ENCODE measurements at places on chromosomes 16 and 17.

- no peak for DNase-seq
Observed at GRCh38 chr16:49564496-49565229, 191.1 kb downstream of the C16orf78 start.

GRCh38 chr16:1367486-1368174 lies 15.9 kb downstream of the GNPTG start:
- DNase-seq = no peak

DNA sequence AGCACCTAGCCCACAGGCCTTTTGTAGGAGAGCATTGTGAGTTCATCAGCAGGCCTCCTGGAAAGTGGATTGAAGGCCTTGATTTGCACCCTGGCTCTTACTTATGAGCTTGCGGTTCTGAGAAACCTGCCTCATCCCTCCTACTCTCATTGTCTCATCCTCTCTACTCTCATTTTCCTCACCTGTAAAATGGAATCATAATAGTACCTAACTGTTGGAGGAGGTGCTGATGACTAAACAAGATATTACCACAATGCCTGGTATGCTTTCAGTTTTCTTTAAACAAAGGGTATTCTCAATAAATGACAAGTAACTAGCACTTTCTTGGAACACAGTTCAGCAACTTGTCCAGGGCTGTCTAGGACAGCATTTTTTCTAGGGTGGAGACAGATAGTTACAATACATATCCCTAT lies 243.1 kb upstream of the MAF start:
- DNase-seq = no peak

DNA sequence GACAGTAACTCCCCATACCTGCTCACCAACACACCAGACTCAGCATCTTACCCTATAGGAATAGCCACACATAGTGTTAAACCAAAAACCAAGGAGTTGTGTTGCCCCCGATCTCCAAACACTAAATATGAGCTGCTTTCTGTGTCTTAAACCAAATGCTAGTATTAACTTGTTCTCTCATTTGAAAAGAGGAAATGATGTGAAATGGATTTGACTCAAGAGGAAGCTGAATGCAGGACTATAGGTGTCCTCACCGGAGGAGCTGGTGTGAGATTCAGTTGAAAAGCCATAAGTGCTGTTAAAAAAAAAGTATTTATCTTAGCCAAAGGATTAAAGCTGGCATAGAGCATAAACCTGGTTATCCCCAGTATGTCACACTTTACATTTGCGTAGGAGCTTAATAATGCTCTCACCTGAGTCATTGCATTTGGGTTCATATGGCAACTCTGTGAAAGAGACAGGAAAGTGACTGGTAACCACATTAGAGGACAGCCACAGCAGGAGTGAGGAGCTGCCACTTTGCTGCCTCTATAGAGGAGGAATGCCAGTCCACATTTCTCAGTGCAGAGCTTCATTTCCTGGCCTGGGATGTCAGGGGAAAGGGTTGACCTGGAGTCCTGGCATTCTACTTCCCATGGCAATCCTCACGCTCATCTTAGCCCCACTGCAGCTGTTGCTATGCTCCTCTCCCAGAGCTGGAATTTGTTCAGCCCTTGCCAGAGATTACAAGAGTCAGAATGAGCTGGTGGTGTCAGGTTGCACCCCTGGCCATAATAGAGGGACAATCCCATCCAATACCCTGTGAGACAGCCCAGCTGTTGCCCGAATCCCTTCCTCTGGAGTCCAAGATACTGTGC lies 143.3 kb upstream of the ANKFN1 start:
- DNase-seq = no peak

- DNase-seq = no peak
Observed at GRCh38 chr17:10716218-10716617, 13.6 kb downstream of the TMEM220 start.

GRCh38 chr16:527015-527903 lies at the start of gene CAPN15:
Gene CAPN15, plus strand, starts transcription at chr16:527712. Its CDS starts 19,127 bp downstream, at chr16:546839.
- DNase-seq = peak; percentile 32

DNA sequence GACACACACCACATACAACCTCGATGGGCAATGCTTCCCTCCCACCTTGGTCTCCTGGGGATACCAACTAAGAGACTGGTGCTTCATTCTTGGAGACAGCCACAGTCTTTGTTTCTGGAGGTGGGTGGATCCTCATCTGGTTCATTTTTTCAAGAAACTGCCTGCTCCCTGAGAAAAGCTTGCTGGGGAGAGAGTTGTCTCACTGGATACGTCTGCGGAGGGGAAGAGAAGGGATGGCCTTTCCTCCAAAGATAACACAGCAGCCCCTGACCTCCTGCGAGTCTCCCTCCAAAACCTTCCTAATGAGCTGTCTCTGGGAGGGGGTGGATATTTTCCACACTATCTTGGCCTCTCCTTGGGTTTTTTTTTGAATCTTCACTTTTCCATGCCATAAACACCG lies 221.2 kb downstream of the SOX9 start:
- DNase-seq = no peak

GRCh38 chr16:63195336-63195735 lies 1159.1 kb upstream of the CDH8 start:
- no peak for DNase-seq

DNA sequence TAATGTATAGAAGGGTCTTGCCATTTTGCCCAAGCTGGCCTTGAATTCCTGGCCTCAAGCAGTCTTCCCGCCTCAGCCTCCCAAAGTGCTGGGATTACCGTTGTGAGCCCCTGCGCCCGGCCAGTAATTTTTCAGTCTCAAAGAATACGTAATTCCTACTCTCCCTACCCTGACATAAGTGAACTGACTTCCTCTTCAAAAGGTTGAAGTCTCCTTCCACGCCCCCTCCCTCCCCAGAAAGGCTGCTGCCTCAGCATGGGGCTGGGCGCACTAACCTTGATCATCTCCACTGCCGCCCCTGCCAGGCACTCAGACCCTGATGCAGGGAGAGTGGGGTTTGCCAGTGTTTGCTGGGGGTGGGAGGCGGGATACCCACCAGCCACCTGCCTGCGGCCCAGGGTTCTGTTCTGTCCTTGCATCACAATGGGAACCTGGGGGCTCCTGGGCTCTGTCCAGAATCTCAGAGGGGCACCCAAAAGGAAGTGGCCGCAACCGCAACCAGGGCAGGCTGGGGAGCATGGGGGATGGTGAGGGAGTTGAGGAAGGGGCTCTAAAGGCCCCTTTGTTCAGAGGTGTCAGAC lies 27.5 kb downstream of the KIFC3 start:
- no peak for DNase-seq

DNA sequence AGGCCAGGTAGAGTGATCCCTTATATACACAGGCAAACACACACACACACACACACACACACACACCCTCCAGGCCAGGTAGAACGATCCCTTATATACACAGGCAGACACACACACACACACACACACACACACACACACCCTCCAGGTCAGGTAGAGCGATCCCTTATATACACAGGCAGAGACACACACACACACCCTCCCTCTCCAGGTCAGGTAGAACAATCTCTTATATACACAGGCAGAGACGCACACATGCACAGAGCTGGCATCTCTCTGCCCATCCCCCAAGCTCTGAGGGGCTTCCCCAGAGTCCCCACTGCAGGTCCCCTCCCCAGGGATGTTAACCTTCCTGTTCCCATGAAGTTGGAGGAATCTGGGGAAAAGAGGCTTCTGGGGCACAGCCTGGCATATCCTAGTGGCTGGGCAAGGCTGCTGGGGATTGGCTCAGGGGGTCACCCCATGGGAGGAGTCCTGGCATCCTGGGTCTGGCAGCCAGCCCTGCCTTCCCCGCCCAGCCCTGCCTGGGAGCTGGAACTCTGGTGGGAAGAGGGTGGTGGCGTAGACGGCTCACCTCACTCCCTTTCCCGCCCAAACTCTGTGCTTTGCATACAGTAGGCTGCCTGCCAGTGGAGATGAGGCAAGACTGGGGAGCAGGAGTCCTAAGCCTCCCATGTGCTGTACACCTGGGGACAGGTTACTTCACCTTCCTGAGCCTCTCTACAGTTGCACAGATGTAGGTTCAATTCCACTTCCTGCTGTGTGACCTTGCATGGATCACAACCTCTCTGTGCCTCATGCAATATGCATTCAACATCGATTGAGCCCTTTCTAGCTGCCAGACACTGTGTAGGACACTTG lies 41.8 kb downstream of the TEKT5 start:
- no peak for DNase-seq

- no peak for DNase-seq
Observed at GRCh38 chr16:81569361-81570034, 124.9 kb downstream of the CMIP start.

DNA sequence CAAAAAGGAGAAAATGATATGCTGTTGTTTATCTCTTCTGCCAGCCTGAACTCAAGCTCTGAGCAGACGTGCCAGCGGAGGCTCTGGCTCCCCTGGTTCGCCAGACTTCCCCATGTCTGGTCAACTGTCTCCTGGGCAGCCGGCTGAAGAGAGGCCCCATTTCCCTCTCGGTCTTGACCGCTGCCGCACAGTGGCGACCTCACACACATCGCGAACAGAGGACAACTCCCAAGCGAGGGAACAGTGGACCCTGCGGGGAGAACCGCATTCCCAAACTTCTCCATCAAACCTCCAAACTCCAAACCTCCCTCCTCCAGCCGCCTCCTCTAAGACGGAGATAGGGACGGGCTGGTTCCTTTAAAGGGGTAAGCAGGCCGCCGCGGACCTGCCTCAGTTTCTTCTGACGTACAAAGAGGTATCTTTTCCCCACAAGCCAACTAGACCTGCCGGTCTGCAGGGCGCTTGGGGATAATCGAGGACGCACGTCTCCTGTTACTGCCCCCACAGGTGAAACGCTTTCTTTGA lies 24.9 kb upstream of the RFFL start:
- DNase-seq = no peak

- no peak for DNase-seq
Observed at GRCh38 chr16:52573365-52574299, 26.7 kb upstream of the TOX3 start.

GRCh38 chr16:85650844-85651628 lies 37.7 kb downstream of the GINS2 start:
- no peak for DNase-seq

GRCh38 chr17:57872536-57872935 lies 22.7 kb upstream of the MRPS23 start:
- DNase-seq = no peak

- no peak for DNase-seq
Observed at GRCh38 chr16:2364638-2365210, 24.2 kb upstream of the ABCA3 start.

DNA sequence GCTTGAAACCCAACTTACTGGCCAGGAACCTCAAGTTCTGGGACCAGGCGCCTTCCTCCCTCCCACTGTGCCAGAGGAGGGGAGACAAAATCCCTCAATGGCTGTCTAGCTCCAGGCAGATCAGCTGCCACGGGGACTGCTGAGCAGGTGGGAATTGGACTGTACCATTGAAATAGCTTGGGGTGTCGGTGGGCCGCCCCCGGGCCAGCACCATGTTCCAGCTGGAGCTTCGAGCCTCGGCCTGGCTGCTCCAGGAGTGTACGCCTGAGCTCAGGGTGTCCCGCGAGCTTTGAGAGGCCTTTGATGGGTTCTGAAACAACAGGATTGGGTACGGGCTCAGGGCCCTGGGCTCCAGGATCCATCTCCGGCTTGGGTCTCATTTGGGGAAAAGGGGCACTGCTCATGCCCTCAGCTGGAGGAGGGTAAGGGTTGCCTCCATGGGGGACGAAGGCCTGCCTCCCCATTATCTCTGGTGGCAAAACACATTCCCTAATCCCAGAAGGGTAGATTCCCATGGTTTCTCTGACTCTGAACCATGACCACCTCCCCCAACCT lies 4.6 kb upstream of the SPATA32 start:
- no peak for DNase-seq

GRCh38 chr16:81607805-81608522 lies 163.4 kb downstream of the CMIP start:
- DNase-seq = no peak

GRCh38 chr17:2874189-2874686 lies 78.0 kb downstream of the RAP1GAP2 start:
- no peak for DNase-seq

GRCh38 chr17:4480929-4481898 lies 17.5 kb upstream of the SPNS2 start:
- no peak for DNase-seq

DNA sequence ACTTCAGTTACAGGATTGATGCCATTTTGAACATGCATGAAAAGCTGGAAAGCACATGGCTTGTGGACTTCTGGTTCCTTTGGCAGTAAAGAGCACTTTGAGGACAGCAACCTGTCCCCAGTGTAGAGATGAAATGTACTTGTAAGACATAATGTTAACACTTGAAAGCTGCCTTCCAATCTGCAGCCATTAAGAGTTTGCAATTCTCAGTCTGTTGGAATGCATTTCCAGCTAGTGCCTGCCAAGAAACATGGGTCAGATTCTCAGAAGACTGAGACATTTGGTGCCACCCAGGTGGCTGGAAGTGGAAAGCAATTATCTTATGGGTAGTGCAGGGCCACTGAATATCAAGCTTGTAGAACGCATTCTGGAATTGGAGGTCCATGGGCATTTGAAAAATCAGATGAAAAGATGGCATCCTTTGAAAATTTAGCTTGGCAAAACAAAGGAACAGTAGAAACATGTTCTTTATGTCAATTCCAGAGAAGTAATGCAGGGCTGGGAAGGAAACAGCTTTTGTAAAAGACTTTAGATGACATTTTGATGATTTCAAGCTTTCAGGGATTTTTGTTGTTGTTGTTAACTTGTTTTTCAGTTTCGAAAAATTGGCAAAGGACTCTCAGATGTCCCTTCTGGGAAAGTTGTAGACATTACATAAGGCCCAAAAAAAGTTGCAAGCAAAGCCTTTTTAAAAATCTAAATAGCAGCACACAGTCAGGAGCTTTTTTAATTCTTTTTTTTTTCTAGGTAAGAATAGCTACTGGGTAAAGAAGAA lies 147.0 kb downstream of the ABCA8 start:
- DNase-seq = no peak

- DNase-seq = no peak
Observed at GRCh38 chr16:59758848-59759247, 1024.7 kb upstream of the GOT2 start.

DNA sequence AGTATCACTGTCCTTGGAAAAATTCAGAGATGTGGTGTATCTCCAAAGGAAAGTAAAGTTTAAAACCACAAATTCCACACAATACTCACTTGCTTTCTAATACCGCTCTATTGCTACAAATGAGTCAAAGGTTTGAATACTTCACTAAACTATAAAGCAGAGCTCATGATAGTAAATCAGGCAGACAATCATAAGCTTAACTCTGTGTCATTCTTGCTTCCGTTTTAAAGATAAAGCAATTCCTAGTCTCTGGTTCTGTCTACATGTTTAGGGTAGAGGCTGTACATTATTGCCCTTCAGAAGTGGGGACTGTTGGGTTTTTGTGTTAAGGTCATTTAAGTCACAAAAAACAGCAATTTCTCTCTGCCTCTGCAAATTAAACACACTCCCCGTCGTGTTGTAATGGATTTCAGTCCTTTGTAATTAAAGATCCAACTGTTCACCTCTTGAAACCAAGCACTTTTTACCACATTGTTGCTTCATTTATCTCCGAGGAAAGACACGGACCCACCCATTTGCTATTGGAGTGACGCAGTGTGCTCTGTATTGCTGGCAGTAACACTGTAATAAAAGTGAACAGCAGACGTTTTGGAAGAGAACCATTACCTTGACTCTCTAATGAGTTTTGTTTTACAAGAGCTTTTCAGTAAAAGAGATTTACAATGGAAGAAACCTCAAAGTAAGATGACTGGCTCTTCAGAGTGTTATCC lies 83.1 kb upstream of the CNTNAP4 start:
- no peak for DNase-seq

- DNase-seq = no peak
Observed at GRCh38 chr17:77445760-77446532, 305.2 kb downstream of the SEC14L1 start.

GRCh38 chr16:5001571-5001970 lies 32.2 kb downstream of the NAGPA start:
- no peak for DNase-seq

All from NCI-H2081 treated with DMSO at 0.1 percent for 48 hours (cell line).